Heart left ventricle (tissue), 16 donors: ENCODE measurements at places on chromosomes 3 and 15. TPM values are rescaled to one million over a fixed set of nuclear protein-coding genes. Genes with fewer than 3 reads are reported as not detected.

Gene GRAMD2A
- total RNA-seq: not detected

Gene PLS1
- total RNA-seq: 0.99 TPM

Gene GOLGA6D
- not detected for total RNA-seq

Gene CAPN3
- 1.3 TPM for total RNA-seq

Gene ANKRD63
- 0.37 TPM for total RNA-seq

Gene TADA3
- total RNA-seq: 32.8 TPM

Gene SEMA5B
- total RNA-seq: 7.4 TPM

Gene NANOGP8
- total RNA-seq: not detected

Gene HTR3C
- total RNA-seq: not detected

Gene LINGO1
- total RNA-seq: 1.7 TPM

Gene CACNA1D
- total RNA-seq: 0.35 TPM

Gene U2SURP
- 34.2 TPM for total RNA-seq

Gene FGF7
- 21.1 TPM for total RNA-seq

Gene CPA3
- total RNA-seq: not detected

Gene TMEM40
- total RNA-seq: 2.2 TPM

Gene SLC24A5
- total RNA-seq: not detected

Gene KNL1
- total RNA-seq: 5.9 TPM

Gene ARHGEF26
- 1.2 TPM for total RNA-seq

Gene TRPM1
- not detected for total RNA-seq

Gene DNAH12
- 0.20 TPM for total RNA-seq

Gene PPP1R2
- 62.8 TPM for total RNA-seq

Gene TM4SF4
- not detected for total RNA-seq

Gene BOC
- 9.6 TPM for total RNA-seq

Gene PLA2G4D
- not detected for total RNA-seq

Gene EAF1
- total RNA-seq: 7.4 TPM

Gene ZNF80
- total RNA-seq: 0.11 TPM

Gene EPHA6
- total RNA-seq: 0.79 TPM

Gene DYNLT2B
- 3.6 TPM for total RNA-seq

Gene HRG
- not detected for total RNA-seq
